Thoracic aorta (tissue), 2 donors: ENCODE measurements at places on chromosomes 7 and 10. TPM values are rescaled to one million over a fixed set of nuclear protein-coding genes. Genes with fewer than 3 reads are reported as not detected.
A peak's percentile ranks its signal among the peaks of the same experiment; 100 is the strongest.

GRCh38 chr7:106039486-106040060 lies 72.5 kb downstream of the SYPL1 start:
- no peak overlapping the region for H3K4me3 ChIP-seq
- no peaks in the 10 kb centered on the region for H3K4me1 ChIP-seq
- no peaks in the 10 kb centered on the region for H3K27me3 ChIP-seq
- no peak for DNase-seq

- H3K27me3 ChIP-seq = no peaks in the 10 kb centered on the region
- H3K36me3 ChIP-seq = no peaks in the 10 kb centered on the region
- peak overlapping the region; percentile 1 for H3K27ac ChIP-seq
- DNase-seq = no peak
- H3K4me3 ChIP-seq = no peak overlapping the region
- H3K4me1 ChIP-seq = peaks cover 19% of the 10 kb centered on the region
These were observed 81.7 kb downstream of the HDAC9 start for GRCh38 chr7:18577096-18577771.

GRCh38 chr7:66167773-66168387 lies 37.3 kb upstream of the TPST1 start:
- H3K27ac ChIP-seq = no peak overlapping the region
- no peaks in the 10 kb centered on the region for H3K27me3 ChIP-seq
- peaks cover 10% of the 10 kb centered on the region for H3K4me1 ChIP-seq
- no peak for DNase-seq

DNA sequence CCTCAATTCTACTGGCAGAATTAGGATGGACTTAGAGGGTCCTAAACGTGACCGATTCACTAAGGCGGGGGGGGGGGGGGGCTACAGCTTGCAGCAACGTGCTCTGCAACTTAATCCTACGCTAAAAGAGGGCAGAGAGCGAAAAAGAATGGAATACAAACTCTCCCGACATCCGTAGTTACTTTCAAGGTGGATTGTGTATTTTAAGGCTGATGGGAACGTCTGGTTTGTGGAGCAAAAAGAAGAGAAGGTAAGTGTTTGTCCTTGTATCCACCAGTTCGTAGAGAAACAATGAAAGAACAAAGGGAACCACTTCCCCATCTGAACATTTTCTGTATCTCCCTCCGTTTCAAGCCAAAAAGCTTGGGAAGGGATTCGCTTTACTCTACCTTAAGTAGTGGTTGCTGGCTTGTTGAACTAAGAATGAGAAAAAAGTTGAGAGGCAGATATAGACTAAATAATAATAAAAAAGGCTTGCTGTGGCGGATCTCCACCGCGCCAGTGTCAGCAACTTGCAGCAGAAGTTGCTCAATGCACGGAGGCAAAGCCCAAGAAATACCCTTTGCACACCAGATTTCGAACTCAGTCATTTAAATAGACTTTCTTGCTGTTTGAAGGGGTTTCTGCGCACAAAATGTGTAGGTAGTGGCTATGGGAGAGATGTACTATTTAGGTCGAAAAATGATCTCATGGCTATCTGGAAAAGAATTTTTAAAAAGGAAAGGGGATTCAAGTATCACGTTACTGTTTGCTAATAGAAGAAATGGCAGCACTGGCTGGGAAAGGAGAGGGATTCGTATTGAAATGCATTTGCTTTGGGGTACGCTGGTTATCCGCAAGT lies 736 bp downstream of the SKIDA1 start:
- peak overlapping the region; percentile 97 for H3K27ac ChIP-seq
- DNase-seq = no peak
- peaks cover 14% of the 10 kb centered on the region for H3K4me1 ChIP-seq
- no peaks in the 10 kb centered on the region for H3K27me3 ChIP-seq
- H3K36me3 ChIP-seq = no peaks in the 10 kb centered on the region

- no peaks in the 10 kb centered on the region for H3K27me3 ChIP-seq
- H3K36me3 ChIP-seq = no peaks in the 10 kb centered on the region
- H3K4me1 ChIP-seq = no peaks in the 10 kb centered on the region
These were observed 33.6 kb downstream of the CTNNA3 start for GRCh38 chr10:67662415-67662814.

DNA sequence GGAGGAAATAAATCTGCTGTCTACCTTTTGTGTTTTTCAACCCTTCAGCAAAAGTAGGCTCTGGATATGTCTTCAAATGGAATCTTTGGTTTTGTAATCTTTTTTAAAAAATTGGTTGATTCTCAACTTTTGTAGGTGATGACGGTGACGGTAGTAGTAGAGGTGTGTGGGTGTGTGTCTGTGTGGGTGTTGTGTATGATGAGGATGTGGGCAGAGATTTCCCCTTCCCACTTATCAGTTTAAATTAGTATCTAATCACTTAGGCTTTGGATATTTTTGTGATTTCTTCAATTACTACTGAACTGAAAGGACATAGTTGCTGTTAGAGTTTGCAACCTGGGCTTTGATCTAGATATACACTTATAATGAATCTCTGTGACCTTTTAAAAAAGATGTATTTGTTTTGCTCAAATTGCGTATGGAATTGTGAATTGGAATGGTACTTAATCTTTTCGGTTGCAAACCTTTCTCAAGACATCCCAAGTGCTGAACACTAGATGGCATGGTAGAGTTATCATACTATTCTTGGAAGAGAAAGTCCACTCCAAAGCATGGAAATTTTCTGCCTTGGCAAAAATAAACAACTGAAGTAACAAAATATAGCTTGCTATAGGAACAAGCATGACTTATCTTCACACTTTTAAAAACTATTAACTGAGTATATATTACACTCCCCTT lies 51.9 kb upstream of the A1CF start:
- no peak overlapping the region for H3K4me3 ChIP-seq
- no peak for DNase-seq
- H3K4me1 ChIP-seq = no peaks in the 10 kb centered on the region
- H3K27ac ChIP-seq = no peak overlapping the region
- H3K36me3 ChIP-seq = no peaks in the 10 kb centered on the region

DNA sequence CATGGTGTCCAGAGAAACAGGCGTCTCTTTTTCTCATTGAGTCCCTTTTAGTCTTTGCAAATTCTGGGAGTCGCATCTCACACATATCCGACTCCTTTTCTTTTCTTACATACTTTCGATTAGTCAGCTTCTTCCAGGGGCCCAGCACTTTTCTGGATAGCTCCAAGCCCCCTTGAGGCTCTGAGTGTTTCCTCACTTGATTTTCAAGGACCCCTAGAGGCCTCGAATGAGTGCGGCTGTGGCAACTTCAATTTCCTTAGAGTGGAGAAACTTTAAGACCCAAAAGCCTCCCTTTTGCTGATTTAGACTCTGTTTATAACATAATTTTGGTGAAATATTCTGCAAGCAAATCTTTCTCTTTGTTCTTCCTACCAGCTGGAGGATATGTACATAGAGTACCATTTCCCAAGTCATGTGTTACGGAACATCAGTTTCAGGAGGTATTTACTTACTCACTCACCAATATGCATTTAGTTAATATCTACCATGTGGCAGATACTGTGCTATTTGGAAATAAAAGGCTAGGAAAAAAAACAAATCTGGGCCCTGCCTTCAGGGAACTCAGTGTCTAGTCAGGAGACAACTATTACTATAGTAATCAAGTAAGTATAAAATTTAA lies 555.2 kb downstream of the REEP3 start:
- H3K4me3 ChIP-seq = no peak overlapping the region
- no peak overlapping the region for H3K27ac ChIP-seq
- peaks cover 5% of the 10 kb centered on the region for H3K4me1 ChIP-seq
- no peak for DNase-seq
- H3K36me3 ChIP-seq = no peaks in the 10 kb centered on the region
- H3K27me3 ChIP-seq = no peaks in the 10 kb centered on the region

- no peak overlapping the region for H3K4me3 ChIP-seq
- H3K27ac ChIP-seq = no peak overlapping the region
- H3K4me1 ChIP-seq = no peaks in the 10 kb centered on the region
- H3K36me3 ChIP-seq = no peaks in the 10 kb centered on the region
- H3K27me3 ChIP-seq = no peaks in the 10 kb centered on the region
- DNase-seq = no peak
These were observed 30.9 kb upstream of the CREB5 start for GRCh38 chr7:28381466-28381865.

DNA sequence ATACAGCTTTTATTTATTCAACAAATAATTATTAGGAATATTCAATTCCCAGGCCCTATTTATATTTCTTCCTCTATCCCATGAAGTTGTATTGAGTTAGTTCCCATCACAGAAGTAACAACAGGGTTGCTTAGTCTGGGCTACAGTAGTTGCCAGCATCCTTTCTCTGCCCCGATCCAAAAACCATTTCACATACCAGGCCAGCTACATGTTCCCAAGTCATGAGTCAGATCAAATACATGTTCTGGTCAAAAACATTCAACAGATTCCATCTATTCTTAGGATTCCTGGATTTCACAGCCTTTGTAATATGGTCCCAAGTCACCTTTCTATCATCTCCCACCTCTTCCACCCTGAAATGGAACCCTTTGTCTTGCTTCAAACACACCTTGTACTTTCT lies 91.6 kb downstream of the RAB11FIP2 start:
- no peak for DNase-seq
- no peak overlapping the region for H3K27ac ChIP-seq
- no peaks in the 10 kb centered on the region for H3K27me3 ChIP-seq
- H3K4me3 ChIP-seq = no peak overlapping the region

- peaks cover 15% of the 10 kb centered on the region for H3K27me3 ChIP-seq
- DNase-seq = no peak
- H3K36me3 ChIP-seq = no peaks in the 10 kb centered on the region
These were observed at the start of gene VAX1 for GRCh38 chr10:117137911-117138642. Gene VAX1 (minus strand): TSS chr10:117138270. CDS start chr10:117138056, 214 bp downstream.

DNA sequence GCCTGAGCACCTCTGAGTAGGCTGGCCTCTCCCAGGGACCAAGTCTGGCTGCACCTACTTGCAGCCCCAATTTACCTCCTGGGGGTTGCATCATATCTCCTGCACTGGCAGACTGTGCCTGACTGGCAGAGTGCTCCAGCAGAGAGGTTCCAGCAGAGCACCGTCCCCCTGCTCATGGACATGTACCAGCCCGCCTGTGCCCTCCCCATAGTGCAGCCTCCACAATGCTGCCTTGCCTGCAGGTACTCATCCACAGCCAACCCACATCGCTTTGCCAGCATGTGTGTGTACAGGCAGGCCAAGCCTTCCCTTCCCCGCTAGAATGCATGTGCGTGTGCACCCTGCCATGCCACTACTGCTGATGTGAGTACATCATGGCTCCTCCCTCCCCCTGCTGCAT lies 105.5 kb upstream of the NPSR1 start:
- no peaks in the 10 kb centered on the region for H3K4me1 ChIP-seq

DNA sequence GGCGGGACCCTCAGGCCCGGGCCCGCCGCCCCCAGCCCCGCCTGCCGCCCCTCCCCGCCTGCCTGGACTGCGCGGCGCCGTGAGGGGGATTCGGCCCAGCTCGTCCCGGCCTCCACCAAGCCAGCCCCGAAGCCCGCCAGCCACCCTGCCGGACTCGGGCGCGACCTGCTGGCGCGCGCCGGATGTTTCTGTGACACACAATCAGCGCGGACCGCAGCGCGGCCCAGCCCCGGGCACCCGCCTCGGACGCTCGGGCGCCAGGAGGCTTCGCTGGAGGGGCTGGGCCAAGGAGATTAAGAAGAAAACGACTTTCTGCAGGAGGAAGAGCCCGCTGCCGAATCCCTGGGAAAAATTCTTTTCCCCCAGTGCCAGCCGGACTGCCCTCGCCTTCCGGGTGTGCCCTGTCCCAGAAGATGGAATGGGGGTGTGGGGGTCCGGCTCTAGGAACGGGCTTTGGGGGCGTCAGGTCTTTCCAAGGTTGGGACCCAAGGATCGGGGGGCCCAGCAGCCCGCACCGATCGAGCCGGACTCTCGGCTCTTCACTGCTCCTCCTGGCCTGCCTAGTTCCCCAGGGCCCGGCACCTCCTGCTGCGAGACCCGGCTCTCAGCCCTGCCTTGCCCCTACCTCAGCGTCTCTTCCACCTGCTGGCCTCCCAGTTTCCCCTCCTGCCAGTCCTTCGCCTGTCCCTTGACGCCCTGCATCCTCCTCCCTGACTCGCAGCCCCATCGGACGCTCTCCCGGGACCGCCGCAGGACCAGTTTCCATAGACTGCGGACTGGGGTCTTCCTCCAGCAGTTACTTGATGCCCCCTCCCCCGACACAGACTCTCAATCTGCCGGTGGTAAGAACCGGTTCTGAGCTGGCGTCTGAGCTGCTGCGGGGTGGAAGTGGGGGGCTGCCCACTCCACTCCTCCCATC lies 82.7 kb downstream of the PAX2 start:
- no peaks in the 10 kb centered on the region for H3K36me3 ChIP-seq
- no peak for DNase-seq
- H3K4me1 ChIP-seq = peaks cover 28% of the 10 kb centered on the region
- H3K27ac ChIP-seq = no peak overlapping the region
- H3K27me3 ChIP-seq = peaks cover 32% of the 10 kb centered on the region

GRCh38 chr10:86667421-86668181 lies 710 bp upstream of the LDB3 start:
- H3K27me3 ChIP-seq = no peaks in the 10 kb centered on the region
- H3K36me3 ChIP-seq = no peaks in the 10 kb centered on the region
- H3K4me3 ChIP-seq = peak overlapping the region; percentile 72
- H3K27ac ChIP-seq = peak overlapping the region; percentile 85
- no peak for DNase-seq
- H3K4me1 ChIP-seq = peaks cover 60% of the 10 kb centered on the region

GRCh38 chr10:61151059-61151458 lies 207.1 kb upstream of the RHOBTB1 start:
- no peaks in the 10 kb centered on the region for H3K36me3 ChIP-seq
- no peak overlapping the region for H3K27ac ChIP-seq
- DNase-seq = no peak
- H3K4me3 ChIP-seq = no peak overlapping the region

GRCh38 chr7:21507627-21508343 lies 35.1 kb upstream of the DNAH11 start:
- no peaks in the 10 kb centered on the region for H3K4me1 ChIP-seq
- no peak for DNase-seq
- no peaks in the 10 kb centered on the region for H3K27me3 ChIP-seq

GRCh38 chr7:151692721-151693120 lies 173.0 kb upstream of the RHEB start:
- H3K4me1 ChIP-seq = peaks cover 41% of the 10 kb centered on the region
- no peaks in the 10 kb centered on the region for H3K27me3 ChIP-seq
- H3K27ac ChIP-seq = no peak overlapping the region
- no peak overlapping the region for H3K4me3 ChIP-seq

Gene NPC1L1
- total RNA-seq = 0.85 TPM

Gene ADCY1
- 0.14 TPM for total RNA-seq

Gene BMS1
- 8.8 TPM for total RNA-seq

Gene PIK3CG
- total RNA-seq = 8.0 TPM

Gene CTAGE8
- 2.1 TPM for total RNA-seq
